ENCODE measurements at places on chromosomes 2 and 18.

- DNase-seq, result no peak
These were observed 18.9 kb downstream of the KRTCAP3 start for GRCh38 chr2:27461118-27461517.

DNA sequence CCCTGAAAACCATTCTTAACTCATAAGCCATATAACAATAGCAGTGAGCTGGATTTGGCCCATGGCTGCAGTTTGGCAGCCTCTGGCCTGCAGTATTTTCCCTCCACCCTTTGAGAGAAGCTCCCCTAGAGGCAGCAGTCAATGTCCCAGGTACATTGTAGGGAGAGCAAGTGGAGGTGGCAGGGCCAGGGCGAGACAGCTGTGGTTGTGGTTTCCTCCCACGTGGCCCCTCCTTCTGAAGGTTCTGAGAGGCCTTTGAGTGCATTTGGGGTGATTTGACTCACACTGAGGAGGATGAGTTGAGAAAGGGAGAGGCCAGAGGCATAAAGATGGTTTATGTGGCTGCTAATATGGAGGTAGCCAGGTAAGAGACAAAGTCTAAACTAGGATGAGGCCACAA, 45.5 kb upstream of the LDAH start:
- no peak for DNase-seq

GRCh38 chr2:12334412-12334966, 382.2 kb upstream of the TRIB2 start:
- DNase-seq, result no peak

DNA sequence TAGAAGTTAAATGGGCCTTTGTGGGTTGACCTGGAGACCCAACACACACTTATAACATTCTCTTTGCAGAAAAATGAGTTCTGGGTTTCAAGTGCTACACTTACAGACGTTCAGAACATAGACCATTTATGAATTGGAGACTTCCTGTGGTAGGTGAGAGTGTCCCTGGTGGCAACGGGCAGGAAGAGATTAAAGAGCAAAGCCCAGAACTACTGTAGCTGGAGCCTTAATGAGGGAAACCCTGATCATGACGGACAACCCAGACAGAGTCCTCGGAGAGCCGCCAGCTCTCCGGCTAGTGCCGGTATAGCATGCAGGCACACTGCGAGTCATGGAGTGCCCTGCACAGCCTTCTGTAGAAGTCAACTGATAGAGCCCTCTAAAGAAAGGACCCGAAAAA, 44.5 kb upstream of the RMDN2 start:
- DNase-seq, result no peak

DNA sequence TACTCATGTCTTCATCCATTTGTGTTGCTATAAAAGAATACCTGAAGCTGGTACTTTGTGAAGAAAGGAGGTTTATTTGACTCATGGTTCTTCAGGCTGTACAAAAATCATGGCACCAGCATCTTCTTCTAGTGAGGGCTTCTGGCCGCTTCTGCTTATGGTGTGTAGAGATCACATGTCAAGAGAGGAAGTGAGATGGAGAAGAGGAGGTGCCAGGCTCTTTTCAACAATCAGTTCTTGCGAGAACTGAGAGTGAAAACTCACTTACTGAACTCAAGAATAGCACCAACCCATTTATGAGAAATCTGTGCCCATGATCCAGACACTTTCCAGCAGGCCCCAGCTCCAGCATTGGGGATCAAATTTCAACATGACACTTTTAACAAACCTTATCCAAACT, 30.0 kb upstream of the BARD1 start:
- DNase-seq, result peak; percentile 20

GRCh38 chr2:200362202-200362917, 55.9 kb downstream of the SPATS2L start:
- DNase-seq, result no peak

DNA sequence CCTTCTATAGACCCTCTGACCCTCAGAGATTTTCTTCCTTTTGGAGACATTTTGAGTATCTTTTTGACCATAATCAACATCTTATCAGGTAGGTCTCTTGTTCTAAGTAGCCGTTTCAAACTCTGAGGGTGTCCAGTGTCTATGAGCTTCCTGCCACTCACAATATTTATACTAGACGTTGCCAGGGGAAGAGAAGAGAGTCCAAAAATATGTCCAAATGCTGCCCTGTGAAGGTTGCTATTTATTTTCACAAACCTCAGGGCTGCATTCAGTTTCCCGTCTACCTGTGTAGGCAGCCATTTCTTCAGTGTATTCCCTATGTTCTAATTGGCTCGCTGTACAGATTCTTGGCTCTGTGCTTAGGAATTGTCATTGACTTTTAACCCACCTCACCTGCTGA, 986 bp upstream of the DSG1 start:
- no peak for DNase-seq

DNA sequence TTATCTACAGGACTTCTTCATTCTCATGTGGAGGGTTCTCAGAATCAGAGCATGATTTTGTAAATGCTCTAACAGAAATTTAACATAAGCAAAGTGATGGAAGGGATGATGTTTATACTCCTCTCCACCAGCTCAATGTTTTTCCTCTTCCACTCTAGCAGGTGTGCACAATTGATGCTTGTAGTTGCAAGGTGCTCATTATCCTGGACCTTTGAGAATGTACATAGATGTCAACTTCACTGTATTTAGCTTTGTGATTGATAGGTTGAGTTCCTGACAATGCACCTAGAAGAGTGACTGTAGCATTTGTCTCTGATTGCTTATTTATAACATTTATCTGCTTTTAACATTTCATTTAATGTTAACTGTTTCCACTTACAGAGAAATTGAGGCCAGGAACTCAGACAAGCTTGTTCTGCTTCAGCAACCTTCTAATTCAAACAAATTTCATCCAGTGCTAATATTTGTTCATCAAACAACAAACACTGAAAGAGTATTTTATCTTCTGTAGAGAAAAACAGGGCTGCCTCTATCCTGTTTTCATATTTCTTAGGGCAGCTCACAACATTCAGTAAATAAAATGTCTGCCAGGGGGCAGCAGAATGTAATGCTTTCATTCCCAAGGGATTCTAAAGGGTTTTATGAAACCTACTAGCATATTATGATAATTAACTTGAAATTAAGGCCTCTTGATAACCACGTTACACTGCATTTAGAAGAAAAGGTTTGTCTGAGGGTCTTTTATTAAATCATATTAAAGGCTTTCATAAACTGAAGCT, 127.9 kb upstream of the NOL4 start:
- DNase-seq, result no peak

- DNase-seq, result peak; percentile 71
These were observed 35.8 kb downstream of the CIB4 start for GRCh38 chr2:26605195-26605998.

DNA sequence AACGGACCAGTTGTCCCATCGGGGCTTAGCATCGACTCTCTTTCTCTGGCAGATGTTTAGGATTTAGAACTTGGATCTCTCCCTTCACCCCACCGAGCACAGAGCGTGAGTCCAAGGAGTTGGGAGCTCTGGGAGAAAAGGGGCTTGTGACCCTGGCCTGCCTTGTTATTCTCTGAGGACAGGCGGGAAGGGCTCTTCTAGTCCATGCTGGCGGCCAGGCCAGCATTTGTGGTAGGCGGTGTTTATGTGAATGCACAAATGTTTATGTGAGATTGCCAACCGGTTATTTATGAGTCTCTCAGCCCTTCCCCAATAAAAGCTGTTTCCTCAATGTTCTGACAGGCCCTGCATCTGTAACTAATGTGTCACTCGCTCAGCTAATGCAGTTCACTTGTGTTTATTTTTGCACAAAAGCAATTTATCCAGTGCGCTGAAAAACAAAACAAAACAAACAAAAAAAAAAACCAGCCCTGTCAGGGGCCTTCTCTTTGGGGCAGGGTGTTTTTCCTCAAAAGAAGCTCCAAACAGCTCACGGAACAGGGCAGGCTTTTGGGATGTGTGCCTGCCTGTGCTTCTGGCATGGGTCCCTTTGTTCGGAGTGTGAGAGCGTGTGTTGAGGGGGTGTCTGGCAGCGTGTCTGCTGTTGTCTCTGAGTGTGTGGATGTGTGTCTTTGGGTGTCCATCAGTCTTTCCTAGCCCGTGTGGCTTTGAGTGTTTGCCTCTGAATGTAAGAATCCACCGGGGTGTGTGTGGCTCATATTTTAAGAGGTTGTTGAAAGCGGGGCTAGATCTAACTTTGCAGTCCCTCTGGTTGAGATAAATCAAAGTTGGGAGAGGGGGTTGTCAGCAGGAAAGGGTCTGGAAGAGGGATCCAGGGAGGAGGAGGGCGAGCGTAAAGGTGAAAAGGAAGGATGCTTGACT, 52.8 kb upstream of the HAAO start:
- DNase-seq, result no peak

DNA sequence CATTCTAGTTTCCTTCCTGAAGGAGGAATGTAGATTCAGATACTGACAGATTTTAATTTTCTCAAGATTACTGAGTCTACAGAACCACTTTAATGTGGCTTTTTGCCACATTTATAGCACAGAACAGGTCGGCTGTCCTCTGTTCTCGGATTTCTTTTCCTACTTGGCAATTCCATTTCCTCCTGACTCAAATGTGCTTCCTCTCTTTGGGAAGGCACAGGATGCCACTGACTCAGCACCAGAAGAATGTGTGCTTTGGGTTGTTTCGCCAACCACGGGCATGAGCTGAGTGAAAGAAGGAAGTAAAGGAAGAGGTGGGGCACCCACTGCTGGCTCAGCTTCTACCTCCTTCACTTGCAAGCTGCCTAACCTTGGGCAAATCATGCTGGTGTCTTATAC, 970.6 kb upstream of the ACVR2A start:
- DNase-seq, result no peak

GRCh38 chr2:239260546-239261327, 140.1 kb downstream of the HDAC4 start:
- DNase-seq, result no peak

DNA sequence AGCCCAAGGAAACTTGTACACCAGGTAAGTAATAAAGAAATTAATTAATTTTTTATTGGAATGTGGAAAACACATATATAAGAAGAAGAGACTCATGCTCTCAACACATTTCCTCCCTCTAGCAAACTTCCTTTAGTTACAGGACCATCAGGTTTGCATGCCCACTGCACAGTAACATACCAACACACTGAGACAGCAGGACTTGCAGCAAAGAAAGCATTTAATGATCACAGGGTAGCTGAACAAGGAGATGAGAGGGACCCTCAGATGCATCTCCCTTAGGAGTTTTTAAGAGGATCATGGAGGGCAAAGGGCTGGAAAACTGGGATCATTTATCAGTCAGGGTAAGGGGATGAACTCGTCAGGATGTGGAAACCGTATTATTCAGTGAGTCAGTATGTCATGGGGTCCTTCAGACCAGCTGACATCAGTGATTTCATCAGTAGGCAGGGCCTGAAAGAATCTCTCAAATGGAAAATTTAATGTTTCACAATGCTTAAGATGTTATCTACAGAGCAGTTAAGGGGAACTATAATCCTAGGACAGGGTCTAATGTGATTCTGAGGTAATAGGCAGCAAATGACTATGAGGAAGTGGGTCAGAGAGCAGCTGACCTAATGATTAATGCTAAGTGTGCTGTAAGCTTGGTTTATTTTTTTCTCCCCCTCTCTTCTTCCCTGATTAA, 193.8 kb upstream of the RND3 start:
- DNase-seq, result peak; percentile 92

- no peak for DNase-seq
These were observed 375.5 kb upstream of the SLC8A1 start for GRCh38 chr2:40827392-40827791.

DNA sequence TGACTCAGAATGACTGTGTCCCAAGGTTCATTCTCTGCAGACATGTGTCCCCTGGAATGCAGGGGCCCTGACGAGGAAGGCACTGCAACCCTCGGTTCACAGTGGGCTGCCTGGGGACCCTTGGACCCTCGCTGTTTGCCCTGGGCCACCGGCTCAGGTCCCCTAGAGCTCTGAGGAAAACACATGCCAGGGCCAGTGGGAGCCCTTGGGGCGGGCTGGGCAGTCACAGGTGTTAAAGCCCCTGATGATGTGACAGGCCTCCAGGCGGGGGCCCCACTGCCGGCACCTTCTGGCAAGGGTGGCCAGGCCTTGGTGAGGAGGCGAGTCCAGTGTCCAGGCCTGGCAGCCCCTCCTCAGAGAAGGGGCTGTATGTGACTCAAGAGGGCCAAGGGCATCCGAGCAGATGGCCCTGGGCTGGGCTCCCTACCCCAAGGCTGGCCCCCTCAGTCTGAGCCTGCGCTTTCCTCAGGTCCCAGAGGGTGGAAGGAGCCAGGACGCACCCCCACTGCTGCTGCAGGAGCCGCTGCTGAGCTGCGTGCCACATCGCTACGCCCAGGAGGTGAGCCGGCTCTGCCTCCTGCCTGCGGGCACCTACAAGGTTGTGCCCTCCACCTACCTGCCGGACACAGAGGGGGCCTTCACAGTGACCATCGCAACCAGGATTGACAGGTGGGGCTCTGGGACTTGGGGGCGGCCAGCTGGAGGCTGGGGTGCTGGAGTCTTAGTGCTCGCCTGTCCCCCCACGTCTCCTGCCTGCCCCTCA, 11.1 kb downstream of the CAPN10 start:
- DNase-seq, result no peak

DNA sequence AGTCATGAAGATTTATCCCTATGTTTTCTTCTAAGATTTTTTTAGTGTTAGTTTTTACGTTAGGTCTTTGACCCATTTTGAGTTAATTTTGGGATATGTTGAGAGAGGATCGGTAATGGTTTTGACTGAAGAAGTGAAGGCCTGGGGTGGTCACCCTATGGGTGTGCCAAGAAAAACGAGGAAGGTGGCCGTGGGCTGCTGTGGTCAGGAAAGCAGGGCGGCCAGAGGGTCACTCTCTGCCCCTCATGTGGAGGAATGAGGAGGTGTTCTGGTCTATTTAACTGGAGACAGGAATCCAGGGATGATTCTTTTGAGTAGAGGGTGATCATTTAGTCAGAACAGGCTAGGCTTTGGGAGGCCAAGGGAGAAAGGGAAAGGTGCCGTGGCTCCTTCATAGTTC, 50.7 kb downstream of the MYO7B start:
- no peak for DNase-seq

DNA sequence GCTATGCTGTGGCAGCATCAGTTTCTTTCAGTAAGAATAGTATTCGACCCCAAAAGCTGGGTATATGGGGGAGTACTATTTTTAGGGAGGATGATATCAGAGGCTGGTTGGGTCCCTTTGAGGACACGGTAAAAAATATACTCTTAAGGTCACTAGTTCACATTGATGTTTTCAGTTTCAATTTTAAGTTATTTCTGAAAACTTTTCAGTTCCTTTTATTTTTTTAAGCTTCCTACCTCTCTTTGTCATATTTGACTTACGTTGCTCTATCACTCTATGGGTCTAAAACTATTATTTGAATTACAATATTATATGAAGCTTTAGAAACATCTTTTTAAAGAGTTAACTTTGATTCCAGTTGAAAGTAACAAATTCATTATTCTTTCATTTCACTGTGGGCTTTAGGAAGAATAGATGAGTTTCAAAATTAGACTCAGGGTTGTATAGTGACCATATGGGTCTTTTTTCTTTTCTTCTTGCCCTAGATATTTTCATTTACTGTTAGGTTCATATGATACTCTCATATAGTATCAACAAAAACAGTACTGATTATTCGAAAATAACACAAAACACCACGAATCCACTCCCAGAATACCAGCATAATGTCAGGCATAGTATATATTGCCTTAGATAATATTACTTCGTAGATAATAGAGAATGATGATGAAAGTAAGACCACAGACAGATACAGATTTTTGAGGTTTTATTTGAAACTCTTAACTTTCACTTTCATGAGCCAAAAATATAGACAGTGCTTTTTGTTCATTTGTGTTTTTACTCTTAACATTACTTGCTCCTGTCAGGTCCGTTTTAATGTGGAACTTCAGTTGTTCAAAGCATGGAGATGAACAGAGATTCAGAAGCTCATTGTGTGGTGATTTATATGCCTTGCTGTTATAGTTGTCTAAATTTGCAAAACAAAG, 9.8 kb downstream of the RMDN2 start:
- no peak for DNase-seq
